ENCODE measurements at places on chromosomes 11 and 22. TPM values are rescaled to one million over a fixed set of nuclear protein-coding genes. Genes with fewer than 3 reads are reported as not detected.

GRCh38 chr11:6170226-6170625 is at the start of gene OR52B2:
OR52B2 (minus strand) TSS chr11:6170326; CDS start chr11:6170326, 0 bp downstream.
- DNase-seq, result no peak

GRCh38 chr11:72784662-72785061 is 9.2 kb downstream of the STARD10 start:
- no peak for DNase-seq

DNA sequence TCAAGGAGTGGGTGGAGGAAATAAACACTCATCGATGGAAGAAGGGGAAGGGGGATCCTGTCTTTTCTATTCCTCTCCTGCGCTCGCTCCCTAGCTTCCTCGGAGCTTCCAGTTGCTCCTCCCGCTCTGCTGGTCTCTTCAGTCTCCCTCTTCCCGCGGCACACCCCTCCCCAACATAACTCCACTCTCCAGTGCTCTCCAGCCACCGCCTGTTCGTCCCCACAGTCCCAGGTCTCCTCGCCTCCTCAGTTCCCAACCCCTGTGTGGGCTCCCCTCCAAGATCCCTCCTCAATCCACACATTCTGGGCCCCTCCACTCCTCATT is 438 bp downstream of the ZW10 start:
- peak; percentile 36 for DNase-seq

DNA sequence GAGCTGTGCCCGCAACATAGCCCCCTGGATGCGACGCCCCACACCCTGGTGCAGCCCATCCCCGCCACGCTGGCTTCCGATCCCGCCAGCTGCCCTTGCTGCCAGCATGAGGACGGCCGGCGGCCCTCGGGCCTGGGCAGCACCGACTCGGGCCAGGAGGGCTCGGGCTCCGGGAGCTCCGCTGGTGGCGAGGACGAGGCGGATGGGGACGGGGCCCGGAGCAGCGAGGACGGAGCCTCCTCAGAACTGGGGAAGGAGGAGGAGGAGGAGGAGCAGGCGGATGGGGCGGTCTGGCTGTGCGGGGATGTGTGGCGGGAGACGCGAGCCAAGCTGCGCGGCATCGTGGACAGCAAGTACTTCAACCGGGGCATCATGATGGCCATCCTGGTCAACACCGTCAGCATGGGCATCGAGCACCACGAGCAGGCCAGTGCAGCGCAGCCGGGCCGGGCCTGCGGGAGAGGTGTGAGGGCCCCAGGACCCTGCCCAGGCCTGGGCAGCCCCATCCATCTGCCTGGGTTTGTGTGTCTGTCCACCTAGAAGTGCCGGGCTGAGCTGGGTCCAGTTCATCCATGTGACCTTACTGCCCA is 79.0 kb downstream of the CACNA1I start:
- DNase-seq, result no peak

GRCh38 chr11:116729501-116730240 is 43.1 kb downstream of the BUD13 start:
- no peak for DNase-seq

GRCh38 chr11:46063138-46063537 is 58.1 kb downstream of the PHF21A start:
- DNase-seq, result no peak

GRCh38 chr22:38901111-38901641 is 29.2 kb upstream of the CBX6 start:
- no peak for DNase-seq

Gene GATD1
- 23.5 TPM for total RNA-seq

Gene DDTL
- total RNA-seq, result 1.9 TPM
